ENCODE measurements at places on chromosomes 11 and 22.

GRCh38 chr11:34748036-34748435 is 127.1 kb downstream of the EHF start:
- no peak for DNase-seq

- no peak for DNase-seq
These were observed 13.1 kb upstream of the RAB38 start for GRCh38 chr11:88188251-88188931.

- DNase-seq = no peak
These were observed 68.4 kb downstream of the LARGE1 start for GRCh38 chr22:33851821-33852384.

GRCh38 chr11:126697936-126698335 is 302.6 kb downstream of the KIRREL3 start:
- no peak for DNase-seq

DNA sequence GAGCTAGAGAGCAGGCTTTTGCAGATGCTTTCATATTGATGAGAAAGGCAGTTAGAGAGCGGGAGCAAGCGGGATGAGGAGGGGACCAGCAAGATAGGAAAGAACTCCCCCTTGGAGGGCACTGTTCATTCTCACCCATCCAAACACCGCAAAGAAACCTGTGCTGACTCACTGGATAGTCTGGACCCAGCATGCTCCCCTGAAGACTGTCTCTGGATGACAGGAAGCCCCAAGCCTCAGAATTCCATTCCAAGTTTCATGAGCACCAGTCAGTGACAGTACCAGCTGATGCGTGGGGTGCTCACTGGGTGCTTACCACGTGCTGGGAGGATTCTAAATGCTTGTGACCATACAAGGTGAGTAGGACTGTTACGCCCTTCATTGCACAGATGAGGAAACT is 34.2 kb downstream of the MICAL3 start:
- DNase-seq = no peak

DNA sequence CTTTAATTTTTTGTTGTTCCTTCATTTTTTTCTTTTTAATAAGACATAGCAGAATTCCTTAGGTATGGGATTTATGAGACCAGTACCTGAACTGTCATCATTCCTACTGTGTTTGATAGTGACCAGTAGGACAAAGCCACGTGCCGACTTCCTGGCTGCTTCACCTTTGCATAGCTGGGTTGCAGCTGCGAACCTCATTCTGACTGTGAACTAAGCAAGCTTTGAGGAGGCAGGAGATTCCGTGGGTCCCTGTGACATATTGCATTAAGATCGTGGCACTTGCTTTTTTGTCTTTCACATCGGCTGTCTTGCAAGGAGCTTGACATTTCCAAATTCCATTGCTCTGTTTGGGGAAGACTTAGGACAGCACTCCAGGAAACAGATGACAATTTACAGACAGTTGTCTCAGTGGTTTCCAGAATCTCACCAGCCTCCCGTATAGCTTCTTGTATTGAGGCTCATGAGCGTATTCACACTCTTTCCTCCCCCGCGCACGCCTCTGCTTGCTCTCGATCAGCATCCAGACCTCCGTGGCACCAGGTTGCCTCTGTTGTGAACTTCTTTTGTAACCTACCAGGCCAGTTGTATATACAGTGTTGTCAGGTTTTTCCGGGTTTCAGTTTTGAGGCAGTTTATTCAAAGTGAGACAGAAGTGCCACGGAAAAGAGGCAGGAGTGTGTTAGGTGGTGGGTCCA is 101.7 kb downstream of the CWC15 start:
- DNase-seq = no peak

DNA sequence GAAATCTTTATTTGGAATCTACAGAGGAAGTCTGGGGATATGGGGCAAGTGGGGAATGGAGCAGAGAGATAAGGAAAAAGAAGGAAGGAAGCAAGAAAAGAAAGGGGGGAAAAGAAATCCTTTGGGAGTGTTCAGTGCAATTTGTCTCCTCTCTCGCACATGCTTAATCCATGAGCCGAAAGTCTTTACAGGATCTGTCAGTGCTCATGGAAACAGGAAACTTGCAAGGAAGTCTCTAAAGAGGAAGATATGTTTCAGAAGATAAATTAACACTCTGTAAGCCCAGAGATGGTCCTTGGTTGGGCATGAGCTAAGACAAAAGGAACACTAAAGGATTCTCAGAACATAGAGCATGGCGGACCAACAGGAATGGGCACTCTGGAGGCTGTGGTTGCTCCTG is 47.9 kb upstream of the FLI1 start:
- no peak for DNase-seq

- DNase-seq = no peak
These were observed at the start of gene RTN4RL2 for GRCh38 chr11:57460022-57460757. TSS of gene RTN4RL2 (plus strand) at chr11:57460528. CDS start at chr11:57460866, 338 bp downstream.

DNA sequence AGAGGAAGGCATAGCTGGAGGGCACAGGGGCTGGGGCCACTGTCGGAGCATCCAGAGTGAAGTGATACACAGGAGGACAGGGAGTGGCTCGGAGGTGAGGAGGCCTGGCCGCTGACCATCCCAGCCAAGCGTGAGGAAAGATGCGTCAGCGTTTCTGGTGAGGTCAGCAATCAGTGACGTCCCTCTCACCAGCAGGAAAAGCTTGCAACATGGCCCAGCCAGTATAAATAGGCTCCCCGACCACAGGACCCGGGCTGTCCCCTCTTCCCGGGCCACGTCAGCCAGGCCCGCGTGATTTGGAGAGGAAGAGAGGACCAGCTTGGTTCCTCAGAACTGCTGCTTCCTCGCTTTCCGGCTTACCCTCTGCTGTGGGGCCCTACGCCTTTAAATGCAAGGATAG is 4.2 kb upstream of the OSM start:
- DNase-seq = no peak

DNA sequence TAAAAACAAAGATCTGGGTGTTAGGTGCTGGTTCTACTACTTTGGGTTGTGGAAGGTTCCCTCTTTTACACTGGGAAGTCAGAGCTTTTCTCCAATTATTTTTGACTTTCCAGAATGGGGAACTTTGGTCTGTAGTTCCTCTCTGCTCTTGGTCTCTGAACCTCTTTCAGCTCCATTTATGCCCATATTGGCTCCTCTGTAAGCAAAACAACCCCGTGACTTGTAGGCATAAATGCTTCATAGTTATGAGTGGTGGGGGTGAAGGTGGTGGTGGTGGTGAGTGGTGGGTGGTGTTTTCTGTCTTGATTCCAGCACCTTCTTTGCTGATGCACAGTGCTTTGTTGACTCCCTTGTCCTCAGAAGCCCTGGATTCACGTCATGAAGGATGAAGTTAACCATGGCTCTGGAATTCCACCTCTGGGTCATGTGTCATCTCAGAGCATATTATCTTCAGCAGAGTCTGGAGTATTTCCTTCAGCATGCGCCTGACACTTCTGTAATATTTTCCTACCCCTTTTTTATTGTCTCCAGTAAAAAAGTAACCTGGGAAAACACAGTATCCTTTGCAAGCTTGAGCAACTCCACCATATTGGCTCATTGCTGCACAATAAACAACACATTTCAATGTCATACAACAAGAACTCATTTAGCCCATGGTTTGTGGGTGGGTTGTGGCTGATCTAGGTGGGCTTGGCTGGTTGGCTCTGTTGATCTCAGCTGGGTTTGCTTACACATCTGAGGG is 24.1 kb upstream of the GRK3 start:
- no peak for DNase-seq

DNA sequence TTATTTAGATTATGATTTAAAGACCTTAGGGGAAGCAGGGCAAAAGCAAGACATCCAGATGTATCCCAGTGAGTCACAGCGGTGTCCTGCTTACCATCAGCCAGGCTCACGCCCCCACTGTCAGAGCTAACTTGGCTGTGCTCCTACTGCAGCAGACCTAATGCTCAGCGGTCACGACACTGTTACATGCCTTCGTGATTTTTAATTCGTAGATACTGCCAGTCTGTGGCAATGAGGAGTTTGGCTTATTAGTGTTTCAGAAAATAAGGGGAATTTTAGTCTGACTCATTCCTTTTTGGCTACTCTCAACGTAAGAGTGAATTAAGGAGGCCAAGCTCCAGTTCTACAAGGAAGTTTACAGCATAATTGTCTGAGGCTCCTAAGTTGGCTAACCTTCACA is 22.7 kb downstream of the EFCAB6 start:
- peak; percentile 85 for DNase-seq

DNA sequence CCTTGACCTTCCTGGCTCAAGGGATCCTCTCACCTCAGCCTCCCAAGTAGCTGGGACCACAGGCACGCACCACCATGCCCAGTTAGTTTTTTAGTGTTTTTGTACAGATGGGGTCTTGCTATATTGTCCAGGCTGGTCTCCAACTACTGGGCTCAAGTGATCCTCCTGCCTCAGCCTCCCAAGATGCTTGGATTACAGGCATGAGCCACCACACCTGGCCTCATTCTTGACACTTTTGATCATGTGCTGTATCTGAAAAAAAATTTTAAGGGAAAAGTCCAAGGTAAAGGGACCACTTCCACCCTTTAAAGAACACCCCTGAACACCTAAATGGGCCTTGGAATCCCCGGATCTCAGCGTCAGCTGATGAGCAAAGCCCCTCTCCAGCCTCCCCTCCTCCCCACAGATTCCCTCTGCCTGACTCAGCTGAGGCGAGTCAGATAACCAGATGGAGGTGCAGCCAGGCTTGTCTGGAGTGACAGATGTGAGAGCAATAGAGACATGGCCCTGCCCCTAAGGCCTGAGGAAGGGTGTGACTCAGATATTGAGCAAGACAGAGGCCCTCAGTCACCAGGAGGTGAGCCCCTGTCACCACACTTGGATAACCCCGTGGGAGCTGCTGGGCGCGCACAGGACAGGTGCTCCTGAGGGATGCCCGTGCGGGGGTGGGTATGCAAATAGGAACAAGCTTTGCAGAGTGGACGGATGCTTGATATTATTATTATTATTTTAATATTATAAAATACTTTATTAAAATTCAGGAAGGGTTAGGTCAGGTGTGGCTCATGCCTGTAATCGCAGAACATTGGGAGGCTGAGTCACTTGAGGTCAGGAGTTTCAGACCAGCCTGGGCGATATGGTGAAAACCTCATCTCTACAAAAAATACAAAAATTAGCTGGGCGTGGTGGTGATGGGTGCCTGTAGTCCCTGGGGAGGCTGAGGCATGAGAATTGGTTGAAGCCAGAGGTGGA is 5.0 kb upstream of the CCDC88B start:
- DNase-seq = peak; percentile 58

GRCh38 chr11:105153392-105153791 is 13.8 kb upstream of the CARD18 start:
- no peak for DNase-seq

GRCh38 chr11:7060868-7061267 is 27.9 kb upstream of the RBMXL2 start:
- DNase-seq = peak; percentile 9

DNA sequence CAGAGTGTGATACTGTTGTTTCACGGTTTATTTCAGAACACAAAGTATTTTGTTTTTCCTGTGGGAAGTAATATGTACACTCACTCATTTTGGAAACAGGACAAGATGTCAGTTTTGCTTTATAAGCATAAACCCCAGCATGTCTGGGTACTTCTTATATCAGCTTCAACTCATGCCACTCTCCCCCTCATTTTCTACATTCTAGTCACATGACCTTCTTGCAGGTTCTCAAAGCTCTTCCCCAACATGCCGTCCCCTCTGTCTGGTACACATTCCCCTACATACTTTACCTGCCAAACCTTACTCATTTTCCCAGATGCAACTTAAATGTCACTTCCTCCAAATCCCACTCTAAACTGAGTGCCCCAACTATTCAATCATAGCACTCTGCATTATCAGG is 1.6 kb upstream of the CTR9 start:
- no peak for DNase-seq

DNA sequence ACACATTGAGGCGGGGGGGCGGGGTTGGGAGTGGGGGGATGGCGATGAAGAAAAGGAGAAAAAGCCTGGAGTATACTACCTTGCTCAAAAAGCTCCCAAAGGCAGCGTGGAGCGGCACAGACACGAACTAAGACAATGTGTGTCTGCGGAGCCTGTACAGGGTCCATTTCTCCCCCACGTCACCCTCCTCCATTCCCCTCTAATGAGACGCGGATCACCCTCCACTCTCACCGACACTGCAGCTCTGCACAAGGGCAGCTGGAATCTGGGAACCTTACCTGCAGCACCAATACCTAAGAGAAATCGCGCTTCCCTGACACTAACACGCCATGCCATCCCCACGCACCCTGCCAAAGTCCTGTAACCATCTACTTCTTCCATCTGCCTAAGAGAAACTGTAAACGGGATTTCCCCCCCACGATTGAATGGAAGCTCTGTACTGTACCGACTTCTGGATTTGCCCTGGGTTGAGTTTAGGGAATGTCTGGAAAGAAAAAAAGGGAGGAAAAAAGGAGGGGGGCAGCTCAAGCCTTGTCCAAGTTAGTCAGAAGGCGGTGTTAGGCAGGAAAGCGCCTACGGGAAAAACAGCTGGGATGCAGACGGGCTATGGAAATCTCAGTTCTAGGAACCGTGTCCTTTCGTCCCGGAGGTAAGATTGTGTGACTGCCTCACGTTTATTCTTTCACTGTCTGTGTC is 125.7 kb upstream of the C11orf58 start:
- DNase-seq = no peak

DNA sequence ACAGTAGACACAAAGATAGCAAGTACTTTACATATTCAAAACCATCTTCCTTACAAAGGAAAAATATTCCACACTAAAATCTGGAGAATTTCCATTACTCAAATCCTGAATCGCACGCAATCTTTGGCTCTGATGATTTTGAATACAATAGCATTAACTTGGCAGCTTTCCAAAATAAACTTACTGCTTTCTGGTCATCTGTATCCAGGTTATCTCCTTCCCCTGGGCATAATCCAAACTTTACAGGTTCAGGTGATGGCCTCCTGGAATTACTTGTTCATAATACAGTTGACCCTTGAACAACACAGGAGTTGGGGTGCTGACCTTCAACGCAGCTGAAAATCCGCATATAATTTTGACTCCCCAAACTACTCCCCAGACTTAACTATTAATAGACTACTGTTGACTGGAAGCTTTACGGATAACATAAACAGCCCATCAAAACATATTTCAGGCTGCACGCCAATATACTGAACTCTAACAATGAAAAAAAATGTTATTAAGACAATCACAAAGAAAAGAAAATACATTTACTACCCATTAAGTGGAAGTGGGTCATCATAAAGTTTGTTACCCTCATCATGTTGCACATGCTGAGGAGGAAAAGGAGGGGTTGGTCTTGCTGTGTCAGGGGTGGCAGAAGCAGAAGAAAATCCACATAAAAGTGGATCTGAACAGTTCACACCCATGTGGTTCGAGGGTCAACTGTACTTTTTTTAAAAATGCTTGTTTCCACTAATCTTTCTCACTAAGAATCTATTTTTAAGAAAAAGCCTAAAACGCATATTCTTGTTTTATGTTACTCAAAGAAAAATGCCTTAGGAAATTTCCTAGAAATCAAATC is 6.5 kb downstream of the MTMR2 start:
- DNase-seq = no peak

DNA sequence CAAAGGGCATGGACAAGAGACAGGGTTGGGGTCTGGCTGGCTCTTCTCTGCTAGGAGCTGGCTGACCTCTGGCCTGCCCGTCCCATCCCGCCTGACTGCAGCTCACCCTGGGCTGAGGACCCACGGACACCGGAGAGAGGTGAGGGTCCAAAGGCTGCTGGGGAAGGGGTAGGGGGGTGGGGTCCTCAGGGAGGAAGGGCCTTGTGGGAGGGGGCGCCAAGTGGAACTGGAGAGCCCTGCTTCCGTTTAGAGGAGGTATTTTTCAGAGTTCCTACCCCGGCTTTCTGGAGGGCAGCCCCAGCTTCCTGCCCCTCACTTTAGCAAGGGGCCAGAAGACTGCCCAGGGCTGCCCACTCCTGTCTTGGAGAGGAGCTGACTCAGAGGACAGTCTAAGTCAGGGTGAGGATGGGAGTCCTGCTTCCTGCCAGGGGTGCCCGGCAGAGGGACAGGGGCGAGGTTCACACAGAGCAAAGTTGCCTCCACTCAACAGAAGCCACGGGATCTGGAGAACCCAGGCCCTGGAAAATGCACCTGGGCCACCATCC is 7.1 kb downstream of the LARGE2 start:
- no peak for DNase-seq

Data from AG04449 (cell line).